ENCODE measurements at places on chromosomes 12 and 14.

- DNase-seq: no peak
Observed at GRCh38 chr14:71437870-71438269, 494.4 kb upstream of the RGS6 start.

DNA sequence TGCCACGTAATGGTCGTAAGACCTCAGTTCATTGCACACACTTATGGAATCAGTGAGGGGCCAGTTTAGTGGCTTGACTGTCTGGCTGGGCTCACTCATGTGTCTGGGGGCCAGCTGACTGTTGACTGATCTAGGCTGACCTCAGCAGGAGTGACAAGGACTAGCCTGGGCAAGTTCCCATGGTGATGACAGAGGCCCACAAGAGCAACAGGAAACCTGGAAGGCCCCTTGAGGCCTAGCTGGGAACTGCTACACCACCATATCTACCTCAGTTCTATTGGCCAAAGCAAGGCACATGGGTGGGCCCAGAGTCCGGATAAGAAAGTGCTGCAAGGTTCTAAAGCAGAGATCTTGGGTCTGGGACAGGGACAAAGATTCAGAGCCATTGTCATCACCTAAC lies 21.3 kb upstream of the RFLNA start:
- DNase-seq: no peak

DNA sequence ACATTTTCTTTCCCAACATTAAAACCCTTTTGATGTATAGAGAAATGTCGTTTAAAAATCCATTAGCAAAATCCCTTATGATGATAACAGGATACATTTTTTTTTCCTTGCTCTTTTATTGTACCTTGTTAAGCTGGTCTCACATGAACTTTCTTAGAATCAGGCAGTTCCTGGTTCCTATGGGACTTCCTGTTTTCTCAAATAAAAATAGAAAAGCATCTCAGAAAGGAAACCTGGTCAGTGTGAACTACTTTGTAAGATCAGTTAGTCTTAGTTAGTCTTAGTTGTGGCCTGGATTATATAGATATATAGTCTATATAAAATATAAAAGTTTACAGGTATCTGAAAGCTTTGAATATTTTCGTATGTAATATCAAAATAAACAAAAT lies 40.3 kb downstream of the LEMD3 start:
- DNase-seq: no peak

- no peak for DNase-seq
Observed at GRCh38 chr12:38102197-38102596, 214.4 kb upstream of the ALG10B start.

DNA sequence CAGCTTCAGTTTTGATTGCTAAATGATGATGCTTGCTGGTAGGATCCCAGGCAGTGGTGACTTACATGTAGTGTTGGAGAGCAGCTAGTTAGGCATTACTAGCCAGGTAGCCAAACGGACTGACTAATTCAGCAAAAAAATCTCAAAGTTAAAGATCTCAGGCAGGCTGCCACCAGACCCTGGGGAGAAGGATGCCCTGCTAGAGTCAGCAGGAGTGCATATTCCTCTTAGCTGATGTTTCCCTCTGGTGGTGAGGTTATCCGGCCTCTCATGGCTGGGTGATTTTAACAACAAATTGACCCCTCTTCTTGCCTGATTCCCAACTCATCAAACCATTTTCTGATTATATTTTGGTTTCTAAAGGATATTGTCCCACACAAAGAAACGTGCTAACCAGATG lies 2.8 kb downstream of the EFS start:
- DNase-seq: no peak

DNA sequence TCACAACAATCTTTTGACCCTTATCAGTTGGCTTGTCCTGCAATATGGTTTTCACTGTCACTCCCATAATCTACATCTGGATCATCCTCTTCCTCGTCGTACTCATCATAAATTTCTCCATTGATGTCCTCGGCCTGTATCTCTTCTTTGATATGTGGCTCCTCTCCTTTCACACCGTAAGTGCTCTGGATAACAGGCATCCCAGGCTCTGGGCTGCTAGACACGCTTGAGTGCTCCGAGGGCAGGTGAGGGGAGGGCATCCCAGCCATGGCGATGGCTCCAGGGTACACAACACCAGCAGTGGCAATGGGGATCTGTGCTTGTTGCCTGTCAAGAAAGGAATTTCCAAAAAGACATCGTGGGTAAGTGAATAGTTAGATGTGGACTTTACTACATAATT lies 415.3 kb downstream of the SOX5 start:
- no peak for DNase-seq

DNA sequence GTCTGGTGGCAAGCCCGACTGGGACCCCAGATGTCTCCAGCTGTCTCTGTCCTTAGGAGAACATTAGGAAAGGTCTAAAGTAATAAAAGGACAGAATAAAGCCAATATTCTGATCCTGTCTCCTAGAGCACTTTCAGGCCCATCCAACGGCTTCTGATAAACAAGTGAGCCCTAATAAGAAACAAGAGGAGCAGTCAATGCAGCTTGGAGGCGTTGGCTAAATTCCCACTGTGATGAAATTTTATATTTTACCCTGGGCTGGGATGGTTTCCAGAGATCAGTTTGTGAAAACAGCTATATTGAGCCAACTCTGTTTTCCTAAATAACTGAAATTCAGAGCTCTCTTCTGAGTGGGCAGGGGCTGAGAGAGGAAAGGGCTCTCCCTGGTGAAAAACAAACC lies 55.5 kb upstream of the SRRM4 start:
- no peak for DNase-seq

GRCh38 chr12:75818863-75819262 lies 212.7 kb downstream of the PHLDA1 start:
- no peak for DNase-seq

- no peak for DNase-seq
Observed at GRCh38 chr12:48084066-48084465, 21.8 kb downstream of the SENP1 start.

- DNase-seq: no peak
Observed at GRCh38 chr14:75459099-75459741, 31.4 kb downstream of the JDP2 start.

DNA sequence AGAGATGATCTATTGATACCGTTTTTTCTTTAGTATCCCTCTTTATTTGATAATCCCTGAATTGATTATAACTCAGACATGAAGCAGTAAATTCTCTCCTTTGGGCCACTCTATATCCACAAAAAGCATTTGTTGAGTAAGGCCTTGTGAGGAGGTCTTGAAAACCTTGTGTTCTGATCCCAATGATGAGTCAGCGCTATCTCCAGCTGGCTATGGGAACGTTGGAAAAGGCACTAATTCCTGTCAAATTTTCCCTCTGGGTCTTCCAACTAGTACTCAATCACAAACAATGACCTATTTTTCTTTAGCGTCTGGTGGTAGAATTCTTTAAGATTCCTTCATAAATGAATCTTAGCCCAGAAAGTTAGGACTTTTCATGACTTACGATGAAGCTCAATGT lies 168.4 kb upstream of the LRIG3 start:
- no peak for DNase-seq

- DNase-seq: no peak
Observed at GRCh38 chr14:27134200-27134599, 536.4 kb upstream of the NOVA1 start.

GRCh38 chr12:88496891-88497371 lies 83.3 kb downstream of the KITLG start:
- DNase-seq: no peak

- DNase-seq: no peak
Observed at GRCh38 chr12:101570047-101570446, 24.7 kb upstream of the MYBPC1 start.

GRCh38 chr12:8069582-8069981 lies 3.4 kb upstream of the C3AR1 start:
- no peak for DNase-seq
